Fibroblast of lung (primary cell): ENCODE measurements at places on chromosomes 2 and 18. TPM values are rescaled to one million over a fixed set of nuclear protein-coding genes. Genes with fewer than 3 reads are reported as not detected.

- peak; percentile 55 for DNase-seq
Observed at GRCh38 chr2:17309741-17310339, 208.4 kb downstream of the RAD51AP2 start.

The POTEC gene
- not detected in 2 replicates for total RNA-seq

DNA sequence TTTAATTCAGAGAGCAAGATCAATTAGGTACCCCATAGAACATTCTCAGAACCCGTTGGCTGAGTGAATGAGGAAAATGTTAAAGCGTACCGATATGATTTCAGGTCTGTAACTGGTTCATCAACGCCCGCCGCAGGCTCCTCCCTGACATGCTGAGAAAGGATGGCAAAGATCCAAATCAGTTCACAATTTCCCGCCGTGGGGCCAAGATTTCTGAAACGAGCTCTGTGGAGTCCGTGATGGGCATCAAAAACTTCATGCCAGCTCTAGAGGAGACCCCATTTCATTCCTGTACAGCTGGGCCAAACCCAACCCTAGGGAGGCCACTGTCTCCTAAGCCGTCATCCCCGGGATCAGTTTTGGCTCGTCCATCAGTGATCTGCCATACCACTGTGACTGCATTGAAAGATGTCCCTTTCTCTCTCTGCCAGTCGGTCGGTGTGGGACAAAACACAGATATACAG lies 7.3 kb downstream of the TGIF1 start:
- no peak for DNase-seq

- DNase-seq, result no peak
Observed at GRCh38 chr2:168528469-168528868, 72.4 kb downstream of the CERS6 start.

DNA sequence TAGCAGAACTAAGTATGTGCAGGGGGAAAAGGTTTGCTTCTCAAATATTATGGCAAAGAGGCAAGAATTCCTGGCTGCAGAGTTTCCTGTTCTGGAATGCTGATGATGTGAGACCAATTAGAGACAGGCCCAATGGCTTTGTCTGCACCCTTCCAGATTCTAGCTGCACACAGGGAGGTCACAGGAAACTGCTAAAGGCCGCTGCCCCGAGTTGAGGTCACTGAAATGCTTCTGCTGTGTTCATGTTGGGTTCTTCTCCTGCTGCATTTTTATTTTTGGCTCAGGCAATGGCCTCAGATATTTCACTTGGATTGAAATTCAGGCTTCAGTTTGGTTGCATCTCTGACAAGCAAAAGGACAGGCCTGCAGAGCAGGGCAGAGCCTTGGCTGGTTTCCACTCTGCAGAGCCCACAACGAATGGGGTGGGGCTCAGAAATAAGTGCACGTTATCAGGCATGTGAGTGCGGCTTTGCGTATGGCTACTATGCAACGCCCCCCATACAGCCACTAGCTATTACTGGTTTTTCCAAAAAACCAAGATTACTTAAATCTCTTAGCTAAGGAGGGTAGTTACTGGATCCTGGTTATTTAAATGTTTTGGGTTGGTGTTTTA lies 66.9 kb upstream of the FZD5 start:
- DNase-seq, result peak; percentile 38

The GALNT13 gene
- total RNA-seq, result 0.17 and 0.26 TPM in 2 replicates

The SMAD7 gene
- total RNA-seq, result 16.3 and 23.1 TPM in 2 replicates

DNA sequence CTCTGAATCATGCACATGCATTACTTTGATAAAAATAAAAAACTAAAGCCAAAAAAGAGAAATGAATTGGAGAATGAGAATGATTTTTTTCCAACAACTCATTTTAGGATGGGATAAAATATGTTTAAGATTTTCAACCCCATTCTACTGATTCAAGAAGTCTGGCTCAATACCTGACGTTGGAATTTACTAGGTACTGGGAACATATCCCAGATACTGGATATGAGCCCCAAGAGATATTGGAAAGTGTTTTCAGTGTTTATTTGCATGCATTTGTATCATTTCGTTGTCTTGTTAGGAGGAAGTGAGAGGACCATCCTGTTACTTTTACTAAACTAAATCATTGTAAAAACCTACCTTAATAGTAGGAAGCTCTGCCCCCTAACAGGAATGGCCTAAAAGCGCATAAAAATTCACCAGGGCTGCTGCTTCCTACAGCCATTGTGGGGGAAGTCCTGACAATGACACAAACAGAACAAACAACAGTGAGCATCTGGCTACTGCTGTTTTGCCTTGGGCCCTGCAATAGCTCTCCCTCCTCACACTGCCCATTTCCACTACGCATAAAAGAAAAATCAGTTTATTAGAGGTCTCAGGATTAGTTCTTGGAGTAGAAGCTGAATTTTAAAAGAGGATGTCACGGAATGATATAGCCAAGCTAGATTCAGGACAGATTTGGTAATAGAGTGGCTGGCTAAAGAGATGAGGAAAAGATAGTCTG lies 35.2 kb downstream of the ANKAR start:
- DNase-seq, result no peak

The NYAP2 gene
- under 0.01 TPM in 1 of 2 replicates, not detected in the other for total RNA-seq

- peak; percentile 25 for DNase-seq
Observed at GRCh38 chr2:121167411-121167810, 117.6 kb downstream of the TFCP2L1 start.

- DNase-seq, result no peak
Observed at GRCh38 chr18:75456199-75456631, 28.7 kb upstream of the SMIM21 start.

- DNase-seq, result no peak
Observed at GRCh38 chr2:96531366-96531765, 5.2 kb upstream of the ARID5A start.

DNA sequence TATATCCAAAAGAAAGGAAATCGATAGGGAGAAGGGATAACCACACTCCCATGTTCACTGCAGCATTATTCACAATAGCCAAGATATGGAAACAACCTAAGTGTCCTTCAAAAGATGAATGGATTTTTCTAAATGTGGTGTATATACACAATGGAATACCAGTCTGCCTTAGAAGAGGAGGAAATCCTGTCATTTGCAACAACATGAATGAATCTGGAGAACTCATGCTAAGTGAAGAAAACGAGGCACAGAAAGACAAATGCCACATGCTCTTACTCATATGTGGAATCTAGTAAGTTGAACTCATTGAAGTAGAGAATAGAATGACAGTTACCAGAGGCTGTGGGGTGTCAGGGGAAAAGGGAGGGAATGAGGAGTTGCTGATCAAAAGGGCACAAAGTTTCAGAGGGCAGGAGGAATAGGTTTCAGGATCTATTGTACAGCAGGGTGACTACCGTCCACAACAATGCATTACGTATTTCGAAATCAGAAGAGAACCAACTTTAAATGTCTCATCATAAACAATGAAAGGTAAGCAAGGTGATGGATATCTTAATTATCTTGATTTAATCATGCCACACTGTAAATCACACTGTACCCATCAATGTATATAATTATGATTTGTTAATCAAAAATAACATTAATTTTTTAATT lies 46.1 kb downstream of the SIGLEC15 start:
- no peak for DNase-seq

The PLA2R1 gene
- total RNA-seq, result 3.1 and 8.3 TPM in 2 replicates

The FTCDNL1 gene
- total RNA-seq, result 2.3 and 3.6 TPM in 2 replicates

The ZAP70 gene
- total RNA-seq, result not detected in 2 replicates

GRCh38 chr2:5854797-5855196 lies 162.6 kb downstream of the SOX11 start:
- DNase-seq, result no peak

The REG1A gene
- total RNA-seq, result not detected in 2 replicates

The STARD6 gene
- total RNA-seq, result 0.33 TPM in 1 of 2 replicates, not detected in the other

GRCh38 chr2:217834744-217835513 lies 167.9 kb downstream of the TNS1 start:
- DNase-seq, result peak; percentile 42

DNA sequence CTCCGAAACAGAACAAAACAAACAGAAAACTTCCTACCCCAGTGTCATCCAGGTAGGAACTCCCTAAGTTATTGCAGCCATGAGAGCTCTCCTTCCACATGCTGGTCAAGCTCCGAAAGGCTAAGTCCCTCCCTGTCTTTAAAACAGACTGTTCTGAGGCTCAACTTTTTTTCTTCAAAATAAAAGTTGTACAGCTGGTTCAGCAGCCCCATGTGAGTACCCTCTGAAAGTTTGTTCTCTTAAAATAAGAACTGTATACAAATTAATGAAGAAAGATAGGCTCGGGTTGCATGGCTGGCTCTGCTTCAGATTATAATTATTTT lies at the start of gene PDE1A:
Gene PDE1A (minus strand): TSS at position 119 of the 323 bp plus-strand sequence.
- peak; percentile 26 for DNase-seq
